ENCODE measurements at places on chromosomes 6 and 20.

DNA sequence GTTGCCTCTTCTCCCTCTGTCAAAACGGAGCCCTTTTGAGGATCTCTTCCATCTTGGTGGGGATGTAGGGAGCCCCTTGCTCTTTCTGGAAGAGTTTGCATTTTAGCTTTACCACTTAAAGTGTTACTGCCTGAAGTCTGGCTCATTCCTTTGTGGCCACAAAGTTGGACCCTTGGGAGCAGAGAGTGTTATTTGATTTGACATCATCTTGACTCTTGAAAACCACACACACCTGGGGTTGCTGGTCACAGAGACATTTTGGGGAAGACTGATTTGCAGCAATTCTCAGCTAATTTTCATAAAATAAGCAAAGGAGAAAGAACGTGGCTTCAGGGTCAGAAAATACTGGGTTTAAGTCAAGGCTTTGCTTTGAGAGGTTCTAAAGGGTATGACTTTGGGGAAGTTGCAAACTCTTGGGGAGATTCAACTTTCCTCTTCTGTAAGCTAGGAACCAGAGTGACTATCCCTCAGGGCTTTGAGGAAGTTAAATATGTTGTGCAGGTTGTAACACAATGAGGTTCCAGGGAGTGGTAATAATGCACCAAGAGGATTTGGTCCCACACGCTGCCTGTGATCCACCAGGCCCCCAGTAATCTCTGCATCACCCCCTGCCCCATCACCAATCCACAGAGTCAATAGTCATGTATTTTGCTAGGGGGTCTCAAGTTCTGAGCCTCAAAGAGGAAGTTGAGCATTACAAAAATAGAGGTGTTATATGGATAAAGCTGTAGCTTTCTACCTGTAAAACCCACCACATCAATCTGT, 141.6 kb upstream of the SLC24A3 start:
- DNase-seq, result no peak

- DNase-seq, result no peak
These were observed 10.7 kb upstream of the RFX6 start for GRCh38 chr6:116866281-116866871.

DNA sequence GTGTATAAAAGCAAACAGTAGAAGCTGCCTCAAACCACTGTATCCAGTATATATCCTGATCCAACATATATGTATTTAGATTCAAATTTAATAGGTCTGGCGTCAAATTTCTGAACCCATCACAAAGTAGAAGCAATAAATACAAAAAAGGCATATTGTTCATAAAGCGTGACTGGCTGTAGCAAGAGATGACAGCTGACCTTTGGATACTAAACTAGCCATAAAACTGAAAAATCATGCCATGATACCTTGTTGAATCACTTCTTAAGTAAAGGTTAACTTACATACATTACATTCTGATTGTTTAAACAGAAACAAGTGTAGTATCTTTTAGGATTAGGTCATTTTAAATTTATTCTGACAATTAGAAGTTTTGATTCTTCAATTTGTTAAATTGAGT, 372.0 kb upstream of the FLRT3 start:
- no peak for DNase-seq

DNA sequence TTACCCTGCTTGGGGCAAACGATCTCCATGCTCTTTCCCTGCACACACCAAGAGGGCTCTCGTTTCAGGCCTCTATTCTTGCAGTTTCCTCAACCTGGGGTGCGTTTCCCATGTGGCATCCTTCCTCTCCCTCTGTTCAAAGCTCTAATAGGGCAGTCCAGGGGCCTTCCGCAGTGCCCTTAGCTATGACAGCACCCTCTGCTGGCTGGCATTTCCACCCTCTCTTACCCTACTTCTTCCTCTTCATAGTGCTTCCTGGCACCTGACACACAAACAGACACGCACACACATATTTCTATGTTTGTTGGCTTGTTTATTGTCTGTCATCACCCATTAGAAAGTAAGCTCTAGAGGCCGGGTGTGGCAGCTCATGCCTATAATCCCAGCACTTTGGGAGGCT, 294.0 kb downstream of the CLIC5 start:
- DNase-seq, result no peak

DNA sequence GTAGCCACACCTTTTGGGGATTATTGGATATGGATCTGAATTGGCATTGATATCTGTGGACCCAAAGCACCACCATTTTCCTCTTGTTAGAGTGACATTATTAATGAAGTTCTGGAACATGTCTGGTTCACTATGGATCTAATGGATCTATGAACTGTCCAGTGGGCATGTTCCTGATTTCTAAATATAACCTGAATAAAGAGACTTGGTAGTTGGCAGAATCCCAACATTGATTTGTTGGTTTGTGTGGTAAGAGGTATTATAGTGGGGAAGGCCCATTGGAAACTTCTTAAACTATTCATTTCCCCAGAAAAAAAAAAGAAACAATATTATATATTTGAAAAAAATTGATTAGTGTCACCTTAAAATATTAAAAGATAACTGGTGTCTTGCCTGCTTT, 312.6 kb downstream of the HTR1B start:
- no peak for DNase-seq

DNA sequence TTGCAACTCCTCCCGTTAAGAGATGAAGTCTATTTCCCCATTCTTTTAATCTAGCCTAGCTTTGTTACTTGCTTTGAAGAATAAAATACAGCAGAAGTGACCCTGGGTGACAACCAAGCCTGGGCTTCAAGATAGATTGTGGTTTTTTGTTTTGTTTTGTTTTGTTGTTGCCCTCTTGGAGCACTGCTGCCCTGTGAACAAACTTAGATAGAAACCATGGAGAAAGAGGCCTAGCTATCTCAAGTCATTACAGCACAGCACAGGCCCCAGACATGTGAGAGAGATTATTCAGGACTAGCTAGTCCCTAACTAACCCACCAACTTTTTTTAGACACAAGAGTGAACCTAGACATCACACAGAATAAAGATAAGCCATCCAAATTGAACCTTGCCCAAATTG, 475.2 kb downstream of the EPHA7 start:
- no peak for DNase-seq

- DNase-seq, result no peak
These were observed 93.9 kb downstream of the RNASET2 start for GRCh38 chr6:166862287-166862977.

- no peak for DNase-seq
These were observed 114.8 kb downstream of the SMOC2 start for GRCh38 chr6:168555618-168556273.

- no peak for DNase-seq
These were observed 624.1 kb downstream of the PKHD1 start for GRCh38 chr6:51463321-51463720.
